Stimulated activated CD8-positive, alpha-beta memory T cell treated with anti-CD3 and anti-CD28 coated beads, Interleukin-12 subunit alpha, Interleukin-12 subunit beta, amount 100 ng/mL, for 1 hour (primary cell): ENCODE measurements at places on chromosomes 6 and 20.

GRCh38 chr20:7291946-7292345 is 524.5 kb downstream of the BMP2 start:
- DNase-seq, result no peak

- DNase-seq, result no peak
These were observed 7.3 kb downstream of the EYA4 start for GRCh38 chr6:133248241-133249001.

- DNase-seq, result no peak
These were observed 146.4 kb upstream of the STXBP5 start for GRCh38 chr6:147057705-147058342.

DNA sequence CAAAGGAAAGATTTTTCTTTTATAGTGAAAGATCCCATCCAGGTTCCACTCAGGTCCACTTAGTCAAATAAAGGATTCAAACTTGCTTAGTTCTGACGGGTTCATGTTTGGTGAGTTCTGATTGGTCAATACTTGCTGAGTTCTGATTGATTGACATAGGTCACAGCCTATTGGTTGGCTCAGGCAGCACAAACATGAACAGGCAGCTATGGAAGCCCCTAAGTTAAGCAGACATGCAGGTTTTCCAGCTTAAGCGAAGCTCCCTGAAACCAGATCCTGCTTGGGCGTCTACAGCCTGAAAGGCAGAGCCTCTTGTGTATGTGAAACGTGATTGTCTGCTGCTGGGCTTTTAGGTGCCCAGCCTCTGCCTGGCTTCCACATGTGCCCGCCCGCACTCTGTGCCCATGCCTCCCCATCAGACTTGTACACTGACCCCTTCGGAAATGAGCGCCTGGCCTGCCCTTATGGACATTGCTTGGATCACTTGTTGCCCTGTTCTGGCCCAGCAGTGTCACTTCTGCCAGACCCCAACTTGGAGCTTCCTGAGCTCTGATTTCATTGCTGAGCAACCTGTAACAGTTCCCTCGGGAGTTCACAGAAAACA is 45.4 kb upstream of the ECI2 start:
- DNase-seq, result no peak

DNA sequence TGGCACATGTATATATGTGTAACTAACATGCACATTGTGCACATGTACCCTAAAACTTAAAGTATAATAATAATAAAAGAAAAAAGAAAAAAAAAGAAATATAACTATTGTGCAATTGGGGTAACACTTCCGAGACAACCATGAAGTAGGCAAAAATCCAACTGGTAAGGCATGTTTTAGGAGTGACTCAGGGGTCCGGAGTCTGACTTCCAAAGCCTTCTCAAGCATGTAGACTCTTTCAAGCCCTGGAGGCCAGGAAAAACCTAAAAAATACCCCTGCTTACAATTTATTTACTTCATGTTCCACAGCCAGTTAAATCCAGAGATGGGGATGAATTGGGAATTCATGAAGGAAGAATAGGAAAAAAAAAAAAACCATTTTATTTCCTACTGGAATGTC is 161.3 kb upstream of the PHACTR1 start:
- no peak for DNase-seq

GRCh38 chr6:45717027-45717426 is 298.6 kb downstream of the CLIC5 start:
- DNase-seq, result no peak

- no peak for DNase-seq
These were observed 28.0 kb downstream of the PTPRT start for GRCh38 chr20:43161716-43162115.

DNA sequence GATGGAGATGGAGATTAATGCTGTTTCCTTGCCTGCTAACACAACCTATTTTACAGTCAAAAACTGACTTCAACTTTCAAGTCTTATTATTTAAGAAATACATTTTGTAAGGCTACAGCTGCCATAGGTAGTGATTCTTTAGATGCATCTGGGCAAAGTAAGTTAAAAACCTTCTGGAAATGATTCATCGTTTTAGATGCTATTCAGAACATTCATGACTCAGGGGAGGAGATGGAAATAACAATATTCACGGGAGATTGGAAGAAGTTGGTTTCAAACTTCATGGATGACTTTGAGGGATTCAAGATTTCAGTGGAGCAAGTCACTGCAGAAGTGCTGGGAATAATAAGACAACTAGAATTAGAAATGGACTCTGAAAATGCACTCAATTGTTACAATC is 174.9 kb upstream of the GGTLC1 start:
- DNase-seq, result no peak

DNA sequence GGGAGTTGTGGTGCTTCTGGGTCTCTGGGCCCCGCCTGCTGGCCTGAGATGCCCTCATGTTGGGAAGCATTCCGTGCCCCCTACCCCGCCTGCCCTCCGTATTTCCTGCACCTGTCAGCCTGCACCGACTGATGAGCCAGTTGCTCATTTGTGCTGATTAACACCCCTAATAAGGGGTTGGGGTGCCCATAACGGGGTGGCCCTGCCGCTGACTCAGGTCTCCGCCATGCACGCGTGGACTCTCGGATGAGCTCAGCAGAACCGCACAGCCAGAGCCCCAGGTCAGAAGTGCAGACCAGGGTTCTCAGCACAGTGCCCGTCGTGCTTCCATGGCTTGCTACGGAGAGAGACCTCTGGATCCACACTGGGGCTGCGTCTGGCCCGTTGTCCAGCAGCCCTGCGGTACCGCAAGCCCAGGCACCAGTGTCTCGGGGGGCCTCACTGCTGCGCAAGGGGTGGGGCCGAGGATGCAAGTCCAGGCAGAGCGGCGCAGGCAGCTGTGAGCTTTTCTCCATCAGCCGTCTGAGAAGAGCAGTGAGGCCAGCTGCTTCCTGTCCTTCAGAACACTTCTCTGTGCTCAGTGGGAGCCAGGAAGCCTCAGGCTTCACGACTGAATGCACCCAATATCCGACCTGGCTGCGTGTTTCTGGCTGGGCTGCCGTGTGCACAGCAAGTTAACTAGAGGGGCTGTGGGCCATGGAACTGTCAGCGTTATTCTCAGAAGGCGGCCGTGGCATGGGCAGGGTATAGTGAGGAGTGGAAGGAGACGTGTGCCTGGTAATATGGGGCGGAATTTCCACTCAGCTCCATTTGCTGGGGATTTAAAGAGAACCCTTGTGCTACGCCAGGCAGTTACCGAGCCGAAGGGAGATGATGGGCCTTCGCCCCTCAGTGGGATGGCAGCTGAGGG is 18.6 kb downstream of the MTG2 start:
- no peak for DNase-seq

- no peak for DNase-seq
These were observed 151.3 kb downstream of the DTNBP1 start for GRCh38 chr6:15511248-15512125.

DNA sequence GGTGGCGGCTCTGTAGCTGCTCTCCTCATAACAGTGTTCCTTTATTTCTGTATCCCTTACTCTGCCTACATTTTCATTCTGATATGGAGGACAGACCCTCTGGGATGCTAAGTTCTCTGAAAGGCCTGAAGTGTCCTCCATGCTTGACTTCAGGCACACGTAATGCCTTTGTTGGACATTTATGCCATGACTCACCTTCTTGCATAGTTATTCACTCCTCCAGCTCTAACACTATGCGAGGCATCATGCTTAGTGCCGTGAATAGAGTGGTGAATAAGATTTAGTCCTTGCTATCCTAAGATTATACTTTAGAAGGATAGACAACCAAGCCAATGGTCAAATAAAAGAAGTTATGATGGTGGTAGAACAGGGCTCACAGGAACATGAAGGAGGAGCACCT is 760.9 kb upstream of the FLRT3 start:
- DNase-seq, result no peak

GRCh38 chr6:63527658-63528514 is 44.4 kb upstream of the LOC128125822 start:
- DNase-seq, result no peak

DNA sequence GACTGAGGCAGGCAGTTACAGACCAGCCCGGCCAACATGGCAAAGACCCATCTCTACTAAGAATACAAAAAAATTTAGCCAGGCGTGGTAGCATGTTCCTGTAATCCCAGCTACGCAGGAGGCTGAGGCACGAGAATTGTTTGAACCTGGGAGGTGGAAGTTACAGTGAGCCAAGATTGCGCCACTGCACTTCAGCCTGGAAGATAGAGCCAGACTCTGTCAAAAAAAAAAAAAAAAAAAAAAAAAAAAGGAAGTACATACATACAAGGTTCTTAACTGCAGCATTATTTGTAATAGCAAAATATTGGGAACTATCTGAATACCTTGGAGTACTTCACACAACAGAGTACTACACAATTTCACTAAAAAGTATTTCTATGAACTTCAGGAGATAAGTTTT is 183.5 kb upstream of the OLIG3 start:
- DNase-seq, result no peak

DNA sequence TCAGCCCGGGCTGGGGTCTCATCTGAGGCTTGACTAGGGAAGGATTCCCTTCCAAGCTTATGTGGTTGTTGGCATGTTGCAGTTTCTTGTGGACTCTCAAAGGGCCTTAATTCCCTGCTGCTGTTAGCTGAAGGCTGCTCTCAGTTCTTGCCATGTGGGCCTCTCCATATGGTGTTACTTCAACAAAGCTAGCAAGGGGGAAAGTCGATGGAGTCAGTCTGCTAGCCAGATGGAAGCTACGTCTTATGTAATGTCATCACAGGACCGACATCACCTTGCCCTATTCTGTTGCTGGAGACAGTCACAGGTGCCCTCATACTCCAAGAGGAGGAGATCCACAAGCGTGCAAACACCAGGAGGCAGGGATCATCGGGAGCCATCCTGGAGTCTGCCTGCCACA is 43.3 kb upstream of the ARMC2 start:
- no peak for DNase-seq

DNA sequence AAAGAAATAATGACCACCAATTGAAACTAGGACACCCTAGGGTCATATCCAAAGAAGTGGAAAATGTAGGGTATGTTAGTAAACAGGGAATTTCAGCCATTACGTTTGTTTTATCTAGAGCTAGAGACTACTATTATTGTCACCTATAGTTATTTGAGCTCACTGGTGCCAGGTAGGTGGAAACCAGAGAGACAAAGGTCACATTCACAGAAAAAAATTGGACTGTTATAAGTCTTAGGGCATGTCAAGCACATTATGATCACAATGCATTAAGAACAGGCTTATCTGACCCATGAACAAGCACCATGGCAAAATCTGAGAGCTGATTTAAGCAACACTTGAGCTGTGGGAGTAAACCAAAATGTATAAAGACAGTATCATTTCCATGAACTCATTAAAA is 530.1 kb upstream of the CITED2 start:
- DNase-seq, result no peak

DNA sequence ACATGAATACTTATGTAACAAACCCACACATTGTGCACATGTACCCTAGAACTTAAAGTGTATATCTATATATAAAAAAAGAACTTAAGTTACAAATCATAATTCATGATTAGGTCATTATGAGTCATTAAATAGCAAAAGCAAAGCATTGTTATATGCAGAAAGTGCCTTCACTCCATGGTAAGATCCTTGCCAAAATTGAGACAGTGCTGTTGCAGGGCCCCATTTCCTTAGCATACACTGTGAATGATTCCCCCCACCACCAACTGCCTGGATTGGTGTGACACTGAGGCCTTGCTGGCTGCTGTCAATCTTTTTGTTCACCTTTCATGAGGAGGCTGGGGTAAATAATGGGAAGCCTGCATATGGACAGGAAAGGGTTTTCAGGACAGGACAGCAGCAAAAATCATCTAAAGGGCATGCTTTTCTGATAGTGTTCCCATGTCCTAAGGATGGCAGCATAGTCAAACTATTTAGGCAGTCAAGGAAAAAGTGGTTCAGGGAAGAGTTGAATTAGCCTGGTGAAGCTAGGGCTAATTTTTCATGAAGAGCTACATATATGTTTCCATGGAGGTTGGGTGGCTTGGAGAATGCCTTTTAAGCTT is 188.2 kb upstream of the ASCC3 start:
- no peak for DNase-seq

- DNase-seq, result no peak
These were observed 511 bp upstream of the OGFR start for GRCh38 chr20:62804021-62804626.

- DNase-seq, result no peak
These were observed 70.9 kb downstream of the UST start for GRCh38 chr6:148817689-148818088.

GRCh38 chr6:15675536-15676220 is 12.8 kb upstream of the DTNBP1 start:
- DNase-seq, result no peak

GRCh38 chr6:137756788-137757187 is 110.3 kb upstream of the TNFAIP3 start:
- DNase-seq, result no peak

DNA sequence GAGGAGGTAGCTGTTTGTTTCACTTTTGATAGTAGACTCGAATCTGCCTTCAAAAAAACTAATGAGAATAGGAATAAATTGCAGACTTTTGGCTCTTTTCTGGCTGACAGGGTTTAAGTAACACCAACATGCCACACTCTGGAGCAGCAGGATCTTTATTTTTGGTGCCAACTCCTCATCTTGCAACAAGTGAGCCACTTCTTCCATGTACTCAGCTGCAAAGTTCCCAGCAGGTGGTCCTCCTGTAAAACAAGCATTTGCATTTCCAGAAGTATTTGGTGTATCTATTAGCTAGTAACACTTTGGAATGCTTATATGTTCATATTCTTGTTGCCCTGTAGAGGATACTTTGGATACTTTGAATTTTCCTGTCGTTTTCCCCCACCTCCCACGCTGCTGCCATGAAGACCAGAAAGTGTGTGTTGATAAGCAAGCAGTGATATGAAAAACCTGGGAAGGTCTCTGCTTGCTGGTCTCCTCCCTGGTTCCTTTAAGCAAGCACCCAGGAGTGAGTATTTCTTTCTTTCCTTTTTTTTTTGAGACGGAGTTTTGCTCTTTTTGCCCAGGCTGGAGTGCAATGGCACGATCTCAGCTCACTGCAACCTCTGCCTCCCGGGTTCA is 1.0 kb downstream of the ARMH2 start:
- no peak for DNase-seq

DNA sequence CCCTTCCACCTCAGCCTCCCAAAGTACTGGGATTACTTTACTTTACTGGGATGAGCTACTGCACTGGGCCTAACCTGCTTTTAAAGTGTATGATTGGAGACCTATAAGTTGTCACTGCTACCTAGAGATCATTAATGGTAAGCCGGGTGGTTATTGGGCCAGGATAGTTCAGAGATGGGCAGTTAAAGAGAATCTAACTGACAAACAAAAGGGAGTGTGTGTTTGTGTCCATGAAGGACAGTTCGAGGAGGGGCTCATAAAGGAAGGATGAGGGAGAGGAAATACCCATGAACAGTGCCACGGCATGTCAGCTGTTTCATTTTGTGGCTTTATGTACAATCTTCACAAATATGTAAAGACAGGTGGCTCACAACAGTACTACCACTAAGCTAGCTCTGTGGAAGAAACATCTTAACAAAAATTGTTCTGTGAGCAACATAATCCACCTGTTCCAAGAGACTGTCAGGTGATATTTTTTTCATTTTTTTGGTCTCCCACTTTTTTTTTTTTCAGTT is 69.7 kb upstream of the FAM8A1 start:
- no peak for DNase-seq

- DNase-seq, result no peak
These were observed 289 bp downstream of the FOXP4 start for GRCh38 chr6:41546475-41546865.

- DNase-seq, result no peak
These were observed 104.6 kb downstream of the TFAP2A start for GRCh38 chr6:10310330-10310653.
